MV-4-11 (cell line): ENCODE measurements at places on chromosomes 2 and 18.

GRCh38 chr18:57150081-57150480 is 3.2 kb downstream of the BOD1L2 start:
- DNase-seq: no peak

GRCh38 chr2:160372010-160372356 is 121.6 kb downstream of the RBMS1 start:
- DNase-seq: no peak

- peak; percentile 10 for DNase-seq
Observed at GRCh38 chr18:67199993-67200617, 316.4 kb downstream of the DSEL start.

- no peak for DNase-seq
Observed at GRCh38 chr2:1022178-1022577, 71.5 kb downstream of the SNTG2 start.

DNA sequence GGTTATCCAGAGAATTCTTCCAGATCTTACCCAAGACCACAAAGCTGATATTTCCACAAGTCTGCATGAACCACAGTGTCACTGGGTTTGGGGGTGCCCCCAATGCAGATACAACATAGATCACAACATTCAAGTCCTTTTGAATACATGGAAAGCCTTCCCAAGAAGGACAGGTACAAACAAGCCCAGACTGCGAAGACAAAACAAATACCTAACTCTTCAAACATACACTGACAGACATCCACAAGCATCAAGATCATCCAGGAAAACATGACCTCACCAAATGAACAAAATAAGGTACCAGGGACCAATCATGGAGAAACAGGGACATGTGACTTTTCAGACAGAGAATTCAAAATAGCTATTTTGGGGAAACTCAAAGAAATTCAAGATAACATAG is 93.1 kb downstream of the MDH1 start:
- DNase-seq: no peak

DNA sequence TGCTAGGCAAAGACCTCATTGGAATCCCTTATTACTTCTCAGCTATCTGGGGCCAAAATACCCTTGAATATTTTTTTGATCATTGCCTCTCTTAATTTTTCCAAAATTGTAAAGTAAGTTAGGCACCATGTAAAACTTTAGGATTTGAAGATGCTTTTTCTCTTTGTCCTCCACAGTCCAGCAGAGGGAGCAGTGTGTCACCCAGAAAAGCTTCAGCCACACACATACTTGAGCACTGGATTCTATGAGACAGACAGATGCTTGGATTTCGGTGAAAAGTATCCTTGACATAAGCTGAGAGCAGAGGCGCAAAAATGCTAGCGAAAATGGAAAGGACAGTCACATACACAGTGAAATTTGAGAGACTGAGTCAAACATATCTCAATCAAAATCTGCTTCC is 74.7 kb upstream of the KCNJ3 start:
- DNase-seq: peak; percentile 12

DNA sequence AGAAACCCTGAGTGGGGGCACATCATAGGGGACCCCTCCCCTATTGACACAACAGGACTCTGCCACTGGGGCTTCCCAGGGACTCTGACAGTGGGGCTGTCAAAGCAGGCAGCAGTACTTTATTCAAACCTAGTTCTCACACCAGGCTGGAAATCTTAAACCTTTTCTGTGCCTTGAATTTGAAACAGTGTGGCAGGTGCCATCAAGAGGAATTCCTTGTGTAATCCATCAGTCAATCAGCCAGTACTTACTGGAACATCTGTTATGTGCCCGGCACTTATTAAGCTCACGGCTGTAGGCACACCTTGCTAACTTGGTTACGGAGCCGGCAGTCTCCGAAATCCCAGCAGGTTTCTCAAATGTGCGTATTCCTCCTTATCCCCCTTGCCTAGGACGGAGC is 12.0 kb downstream of the GLI2 start:
- no peak for DNase-seq

DNA sequence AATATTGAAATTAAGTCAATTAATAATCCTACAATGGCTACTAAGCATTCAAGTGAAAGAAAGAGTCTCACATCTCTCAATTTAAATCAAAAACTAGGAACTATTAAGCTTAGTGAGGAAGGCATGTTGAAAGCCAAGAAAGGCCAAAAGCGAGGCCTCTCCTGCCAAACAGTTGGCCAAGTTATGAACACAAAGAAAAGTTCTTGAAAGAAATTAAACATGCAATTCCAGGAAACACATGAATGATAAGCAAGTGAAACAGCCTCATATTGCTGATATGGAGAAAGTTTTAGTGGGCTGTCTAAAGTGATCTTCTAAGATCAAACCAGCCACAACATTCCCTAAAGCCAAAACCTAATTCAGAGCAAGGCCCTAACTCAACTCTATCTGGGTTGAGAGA is 11.8 kb downstream of the RDH14 start:
- DNase-seq: no peak

DNA sequence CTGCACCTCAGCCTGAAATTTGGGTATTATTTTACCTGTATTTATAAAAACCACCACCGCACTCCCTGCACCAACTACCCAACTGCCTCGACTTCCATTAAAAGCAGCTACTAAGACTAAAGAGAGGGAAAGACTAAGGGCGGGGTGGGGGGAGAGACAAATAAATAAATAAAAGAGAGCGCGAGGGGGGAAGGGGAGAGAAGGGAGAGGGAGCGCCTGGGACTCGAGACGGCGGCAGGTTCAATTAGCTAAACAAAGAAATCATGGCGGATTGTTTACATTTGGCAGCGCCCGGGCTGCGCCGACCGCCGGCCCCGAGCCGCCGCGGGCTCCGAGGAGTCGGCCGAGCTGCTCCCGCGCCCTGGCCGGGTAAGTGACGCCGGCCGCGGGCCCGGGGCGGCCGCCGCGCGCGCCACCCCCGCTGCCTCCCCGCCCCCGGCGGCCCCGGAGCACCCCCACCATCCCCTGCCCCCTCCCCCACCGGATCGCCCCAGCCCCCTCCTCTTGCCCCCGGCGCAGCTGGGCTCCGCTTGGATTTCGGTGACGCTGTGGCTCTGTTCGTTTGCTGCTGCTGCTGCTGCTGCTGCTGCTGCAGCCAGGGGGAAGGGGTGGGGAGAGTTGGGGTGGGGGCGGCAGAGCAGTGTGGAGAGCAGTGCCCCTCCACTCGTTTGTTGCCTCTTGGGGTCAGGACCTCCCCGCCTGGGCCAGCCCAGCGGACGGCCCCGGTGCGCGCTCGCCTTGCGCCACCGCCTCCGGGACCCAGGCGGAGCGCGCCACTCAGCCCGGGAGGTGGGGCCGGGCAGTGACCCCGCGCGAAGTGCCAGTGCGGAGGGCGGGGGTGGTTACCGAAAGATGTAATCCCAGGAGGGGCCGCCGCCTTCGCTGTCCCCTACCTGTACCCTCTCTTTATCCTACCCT is 187.2 kb upstream of the FANCL start:
- DNase-seq: no peak

DNA sequence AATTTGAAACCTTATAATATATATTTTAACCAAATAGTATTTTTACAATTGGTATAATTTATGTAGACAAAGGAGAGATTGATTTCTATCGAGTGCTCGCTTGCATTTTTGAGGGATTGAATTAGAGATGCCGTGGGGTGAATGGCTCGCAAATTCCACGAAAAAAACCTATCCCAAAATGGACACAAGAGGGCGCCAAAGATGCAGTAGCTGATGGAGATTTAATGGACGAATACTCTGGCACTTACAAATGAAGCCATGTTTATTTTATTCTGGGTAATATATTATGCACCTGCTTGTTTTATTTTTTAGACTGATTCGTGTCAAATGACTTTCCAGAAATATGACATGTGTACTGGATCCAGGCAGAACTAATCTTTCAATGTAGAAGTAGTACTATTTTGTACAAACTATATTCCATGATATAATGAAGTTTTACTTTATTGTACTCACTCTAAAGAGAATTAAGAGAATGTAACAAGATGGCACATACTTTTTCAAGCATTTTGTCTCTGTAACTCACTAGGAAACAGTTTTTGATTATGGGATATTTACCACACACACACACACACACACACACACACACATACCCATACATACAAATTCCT is 505.4 kb downstream of the PLCL1 start:
- DNase-seq: peak; percentile 37

DNA sequence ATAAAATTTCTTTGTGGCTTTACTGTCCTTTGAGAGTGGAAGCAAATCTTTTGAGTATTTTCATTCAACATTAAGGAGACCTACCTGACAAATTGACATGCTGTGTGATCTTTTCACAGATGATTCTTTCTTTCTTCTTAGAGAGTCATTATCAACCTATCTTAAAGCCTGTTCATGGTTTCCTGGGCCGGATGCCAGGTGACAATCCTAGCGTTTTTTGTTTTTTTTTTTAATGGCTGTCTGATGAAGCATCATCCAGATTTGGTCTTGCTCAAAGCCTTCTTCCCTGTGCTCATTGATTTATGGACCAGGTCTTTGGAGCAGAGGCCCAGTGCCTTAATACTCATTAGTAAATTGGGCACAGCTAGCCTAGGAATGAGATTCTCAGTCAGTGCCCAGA is 9.8 kb upstream of the MGAT5 start:
- no peak for DNase-seq

DNA sequence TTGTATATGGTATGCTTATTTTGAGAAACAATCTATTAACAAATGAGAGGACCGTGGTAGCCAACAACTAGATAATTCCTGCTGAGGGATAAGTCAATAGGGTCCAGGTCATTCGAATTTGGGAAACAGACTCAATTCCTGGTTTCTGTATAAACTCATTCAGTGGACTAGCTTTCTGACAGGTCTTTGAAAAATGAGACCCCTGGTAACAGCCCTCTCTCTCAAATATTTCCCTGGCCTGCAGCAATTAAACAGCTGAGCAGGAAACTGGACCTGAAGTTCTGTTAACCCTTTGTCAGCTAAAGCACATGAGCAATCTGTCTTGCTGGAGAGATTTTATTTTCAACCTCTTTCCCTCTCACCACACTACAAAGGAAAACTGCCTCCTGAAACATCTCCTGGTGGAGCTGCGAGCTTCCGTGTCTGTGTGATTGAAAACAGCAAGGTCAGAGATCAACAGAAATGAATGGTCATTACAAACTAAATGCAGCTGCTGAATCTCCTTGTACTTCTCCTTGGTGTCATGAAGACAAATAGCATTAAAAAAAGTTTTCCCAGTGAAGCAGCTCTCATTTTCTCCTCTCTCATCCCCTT is 70.3 kb upstream of the CCDC85A start:
- DNase-seq: no peak

GRCh38 chr2:167860082-167860481 is 387.3 kb downstream of the STK39 start:
- DNase-seq: no peak

DNA sequence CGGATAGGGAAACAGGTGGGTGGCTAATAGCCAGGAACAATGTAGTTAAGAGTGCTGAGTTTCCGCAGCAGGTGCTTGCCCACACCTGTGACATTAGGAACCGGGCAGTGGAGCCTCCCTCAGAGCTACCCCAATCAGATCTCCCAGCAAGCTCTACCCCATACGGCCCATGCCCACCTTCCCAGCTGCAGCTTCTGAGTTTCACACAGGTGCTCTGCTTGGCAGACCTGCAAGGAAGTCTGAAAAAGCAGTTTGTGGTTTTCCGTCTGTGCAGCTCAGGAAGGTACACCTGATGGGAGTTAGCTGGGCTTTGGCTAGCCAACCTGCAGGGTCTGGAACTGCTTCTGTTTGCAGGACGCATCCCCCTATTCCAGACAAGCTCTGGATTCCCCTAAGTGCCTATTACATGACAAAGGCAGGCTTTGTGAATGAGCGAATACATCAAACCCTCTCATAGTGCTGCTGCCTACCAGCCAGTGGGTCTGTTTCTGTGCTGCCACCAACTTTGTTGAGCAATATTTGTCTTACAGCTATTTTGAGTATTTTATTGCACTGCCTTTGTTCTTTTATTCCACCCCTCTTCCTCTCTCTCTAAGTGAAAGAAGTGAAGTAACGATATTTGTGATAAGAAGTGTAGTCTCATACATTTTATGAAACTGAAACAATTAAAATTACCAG is 24.7 kb upstream of the CEP68 start:
- peak; percentile 21 for DNase-seq

- no peak for DNase-seq
Observed at GRCh38 chr18:75139226-75139911, 69.6 kb downstream of the PTGR3 start.

DNA sequence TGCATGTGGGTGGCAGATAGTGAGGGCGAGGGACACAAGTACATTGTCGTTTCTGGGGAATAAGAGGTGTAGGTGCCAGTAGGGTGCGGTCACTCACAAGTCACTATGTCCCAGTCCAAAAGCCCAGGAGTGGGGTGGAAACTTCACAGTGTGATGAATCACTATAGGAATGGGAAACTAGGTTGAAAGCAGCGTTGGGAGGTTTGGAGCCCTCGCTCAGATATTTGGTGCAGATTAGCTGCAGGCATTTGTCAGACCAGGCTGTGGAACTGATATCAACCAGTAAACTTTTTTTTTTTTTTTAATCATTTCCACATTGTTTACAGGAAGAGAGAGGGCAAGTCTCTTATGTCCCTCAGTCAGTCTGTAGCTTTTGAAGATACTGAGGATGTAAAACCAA is 121.8 kb downstream of the CERS6 start:
- DNase-seq: no peak

DNA sequence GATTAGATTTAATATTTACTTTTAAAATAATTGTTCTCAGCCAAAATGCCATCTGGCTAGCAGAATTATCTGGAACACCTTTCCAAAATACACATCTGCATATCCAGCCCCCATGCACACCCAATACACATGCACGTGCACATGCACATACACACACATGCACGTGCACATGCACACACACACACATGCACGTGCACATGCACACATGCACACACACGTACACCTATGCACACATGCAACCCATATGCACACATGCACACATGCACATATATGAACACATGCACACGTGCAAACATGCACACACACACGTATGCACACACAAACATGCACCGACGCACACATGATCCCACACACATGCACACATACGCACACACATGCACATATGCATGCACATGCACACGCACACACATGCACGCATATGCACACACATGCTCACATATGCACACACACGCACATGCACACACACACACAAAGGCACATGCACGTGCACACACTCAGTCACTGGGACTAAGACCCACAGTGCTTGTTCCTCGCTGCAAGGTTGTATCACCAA is 53.5 kb downstream of the COPS8 start:
- DNase-seq: no peak

DNA sequence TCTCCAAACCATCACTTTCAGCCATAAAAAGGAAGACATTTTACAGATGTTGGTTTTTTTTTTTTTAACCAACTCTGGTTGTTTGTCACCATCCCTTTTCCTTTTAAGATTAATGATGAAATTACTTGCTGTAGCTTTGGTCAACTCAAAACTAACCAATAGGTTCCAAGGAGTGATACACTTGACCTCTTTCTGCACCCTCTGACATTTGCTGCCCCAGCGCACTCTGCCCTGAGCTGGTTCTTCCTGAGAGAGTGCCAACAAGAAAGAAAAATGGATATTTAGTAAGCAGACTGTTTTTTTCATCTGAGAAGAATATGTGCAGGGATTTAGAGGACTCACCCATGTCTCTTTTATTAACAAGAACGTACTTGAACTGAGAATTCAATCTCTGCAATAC is 520.0 kb downstream of the TXNL1 start:
- DNase-seq: no peak
